ENCODE measurements at places on chromosomes 4 and X. TPM values are rescaled to one million over a fixed set of nuclear protein-coding genes. Genes with fewer than 3 reads are reported as not detected.
A peak's percentile ranks its signal among the peaks of the same experiment; 100 is the strongest.

GRCh38 chrX:38664285-38664684 is 102.9 kb downstream of the TSPAN7 start:
- DNase-seq: peak; percentile 64
- H3K27ac ChIP-seq: no peak overlapping the region

GRCh38 chrX:17826609-17827496 is 34.2 kb downstream of the RAI2 start:
- no peaks in the 10 kb centered on the region for H3K27me3 ChIP-seq
- no peak for DNase-seq
- no peak overlapping the region for H3K4me3 ChIP-seq
- H3K36me3 ChIP-seq: no peaks in the 10 kb centered on the region
- H3K4me1 ChIP-seq: no peaks in the 10 kb centered on the region

DNA sequence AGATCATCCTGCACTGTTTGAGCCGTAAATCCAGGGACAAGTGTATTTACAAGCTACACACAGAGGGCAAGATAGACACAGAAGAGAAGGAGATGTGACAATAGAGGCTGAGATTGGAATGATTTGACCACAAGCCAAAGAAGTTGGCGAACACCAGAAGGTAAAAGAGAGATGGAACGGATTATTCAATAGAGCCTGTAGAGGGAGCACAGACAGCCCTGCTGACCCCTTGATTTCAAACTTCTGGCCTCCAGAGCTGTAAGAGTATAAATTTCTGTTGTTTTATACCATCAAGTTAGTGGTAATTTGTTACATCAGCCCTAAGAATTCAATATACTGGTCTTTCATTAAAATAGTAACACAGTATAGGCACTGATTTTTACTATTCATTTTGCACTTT is 447.8 kb downstream of the FAT4 start:
- H3K27me3 ChIP-seq: no peaks in the 10 kb centered on the region
- no peak for DNase-seq
- H3K4me3 ChIP-seq: no peak overlapping the region
- H3K4me1 ChIP-seq: no peaks in the 10 kb centered on the region
- H3K36me3 ChIP-seq: no peaks in the 10 kb centered on the region

DNA sequence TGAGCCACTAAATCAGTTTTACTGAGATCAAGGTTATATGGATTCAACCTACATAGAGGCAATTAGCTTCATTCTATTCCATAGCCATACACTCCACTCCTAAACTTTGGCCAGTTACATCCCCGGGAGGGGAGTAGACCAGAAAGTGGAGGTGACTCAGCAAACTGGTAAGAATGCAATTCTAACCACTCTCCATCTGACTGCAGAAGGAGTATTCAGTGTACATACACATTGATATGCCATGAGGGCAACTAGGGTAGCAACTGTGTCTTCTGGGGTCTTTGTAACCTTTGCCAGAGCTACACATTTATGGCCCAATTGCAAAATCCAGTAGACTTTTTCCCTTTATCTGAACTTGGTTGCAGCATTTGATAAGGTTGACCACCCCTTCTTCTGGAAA is 7.6 kb downstream of the SLC25A43 start:
- no peak overlapping the region for H3K27ac ChIP-seq
- H3K36me3 ChIP-seq: no peaks in the 10 kb centered on the region
- no peak for DNase-seq
- no peaks in the 10 kb centered on the region for H3K27me3 ChIP-seq

- H3K4me1 ChIP-seq: peaks cover 42% of the 10 kb centered on the region
- no peaks in the 10 kb centered on the region for H3K36me3 ChIP-seq
- peak; percentile 30 for DNase-seq
- peak overlapping the region; percentile 85 for H3K4me3 ChIP-seq
- H3K27ac ChIP-seq: peak overlapping the region; percentile 85
Observed at GRCh38 chrX:373641-374471, 12.9 kb downstream of the PPP2R3B start.

DNA sequence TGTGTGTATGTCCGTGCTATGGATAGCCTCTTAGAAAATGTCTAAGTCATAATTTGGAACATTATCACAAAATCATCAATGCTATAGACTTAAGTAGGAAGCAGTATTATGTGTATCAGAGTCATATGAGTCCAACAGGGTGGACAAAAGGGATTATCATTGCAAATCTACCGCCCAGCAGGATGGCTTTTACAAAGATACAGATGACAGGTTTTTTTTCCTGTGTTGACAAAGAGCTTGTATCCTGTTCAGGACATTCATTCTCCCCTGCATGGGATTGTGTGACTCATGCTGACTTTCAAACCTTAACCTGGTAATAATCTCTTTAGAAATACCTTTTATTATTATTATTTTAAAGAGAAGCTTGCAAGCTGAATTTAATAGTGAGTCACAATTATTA is 310.3 kb upstream of the GNPDA2 start:
- H3K36me3 ChIP-seq: no peaks in the 10 kb centered on the region
- no peaks in the 10 kb centered on the region for H3K27me3 ChIP-seq
- no peak overlapping the region for H3K4me3 ChIP-seq
- no peak for DNase-seq

GRCh38 chr4:92317047-92317446 is 13.3 kb downstream of the GRID2 start:
- no peaks in the 10 kb centered on the region for H3K36me3 ChIP-seq
- no peaks in the 10 kb centered on the region for H3K4me1 ChIP-seq
- no peaks in the 10 kb centered on the region for H3K27me3 ChIP-seq

GRCh38 chr4:169407217-169407845 is 136.6 kb upstream of the SH3RF1 start:
- H3K4me3 ChIP-seq: no peak overlapping the region
- peak; percentile 86 for DNase-seq
- H3K36me3 ChIP-seq: no peaks in the 10 kb centered on the region
- H3K27me3 ChIP-seq: no peaks in the 10 kb centered on the region
- H3K4me1 ChIP-seq: peaks cover 24% of the 10 kb centered on the region
- peak overlapping the region; percentile 17 for H3K27ac ChIP-seq

Gene CYBB
- total RNA-seq: 0.60 TPM

Gene NXF2B
- not detected for total RNA-seq

Gene SRPK3
- not detected for total RNA-seq

Gene GRPEL1
- total RNA-seq: 24.0 TPM

Data from cardiac muscle cell (in vitro differentiated cells and primary cell).